ENCODE measurements at places on chromosomes 16 and 17.
A peak's percentile ranks its signal among the peaks of the same experiment; 100 is the strongest.

DNA sequence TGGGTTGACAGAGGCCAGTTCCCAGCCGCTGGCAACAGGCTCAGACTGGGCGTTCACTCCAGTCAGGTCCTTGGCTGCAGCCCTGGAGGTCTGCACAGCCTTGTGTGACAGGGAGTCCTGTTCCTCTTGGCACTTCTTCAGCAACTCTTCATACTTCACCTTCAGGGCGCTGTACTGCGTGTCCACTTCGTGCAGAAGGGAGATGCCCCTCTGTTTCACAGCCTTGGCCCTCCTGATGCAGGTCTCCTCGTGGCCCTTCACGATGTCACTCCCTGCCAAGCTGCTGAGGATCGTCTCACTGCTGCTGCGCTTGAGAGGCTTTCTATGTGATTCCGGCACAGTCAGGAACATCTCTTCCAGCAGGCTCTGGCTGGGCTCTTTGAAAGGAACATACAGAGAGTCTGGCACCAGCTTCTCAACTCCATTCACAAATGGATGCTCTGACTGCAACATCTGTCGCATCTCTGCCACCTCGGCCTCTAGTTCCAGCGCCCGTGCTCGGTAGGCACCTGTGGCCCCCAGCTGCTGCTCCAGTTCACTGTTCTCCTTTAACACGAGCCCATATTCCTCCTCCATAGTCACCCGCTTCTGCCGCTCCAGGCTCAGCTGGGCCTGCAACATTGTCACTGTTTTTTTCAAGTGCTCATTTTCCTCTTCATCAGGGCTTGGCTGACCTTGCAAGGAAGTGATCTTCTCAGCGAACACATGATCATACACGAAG is 27.2 kb downstream of the CDR2 start:
- no peak overlapping the region for H3K4me3 ChIP-seq
- no peaks in the 10 kb centered on the region for H3K4me1 ChIP-seq
- H3K36me3 ChIP-seq: peaks cover 39% of the 10 kb centered on the region
- DNase-seq: no peak

DNA sequence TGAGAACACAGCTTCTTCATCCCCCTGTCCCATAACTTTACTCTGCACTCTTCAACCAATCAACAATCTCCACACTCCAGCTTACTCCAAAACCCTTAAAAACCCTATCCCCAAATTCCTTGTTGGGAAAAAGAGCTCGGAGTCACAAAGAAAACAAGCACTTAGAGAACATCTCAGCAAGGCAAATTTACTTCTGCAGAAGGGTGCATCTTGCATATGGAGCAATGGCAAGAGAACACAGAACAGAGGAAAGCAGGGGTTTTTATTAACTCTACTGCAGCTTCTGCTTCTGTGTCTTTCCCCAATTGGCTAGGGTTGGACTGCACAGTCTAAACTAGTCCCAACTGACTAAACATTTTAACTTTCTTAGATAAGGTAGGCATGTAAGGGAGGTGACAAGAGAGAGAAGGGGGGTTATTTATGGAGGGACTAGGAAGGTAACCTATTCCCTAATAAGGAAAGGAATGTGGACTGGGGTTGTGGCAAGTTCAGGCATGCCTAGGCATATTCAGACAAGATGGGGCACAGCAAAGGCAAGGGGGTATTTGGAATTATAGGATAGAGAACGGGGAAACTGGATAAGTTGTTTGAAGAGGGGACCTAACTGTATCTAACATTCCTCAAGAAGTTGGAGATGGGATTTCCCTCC is 125.5 kb downstream of the CACNG3 start:
- no peak overlapping the region for H3K4me3 ChIP-seq
- H3K27ac ChIP-seq: no peak overlapping the region

DNA sequence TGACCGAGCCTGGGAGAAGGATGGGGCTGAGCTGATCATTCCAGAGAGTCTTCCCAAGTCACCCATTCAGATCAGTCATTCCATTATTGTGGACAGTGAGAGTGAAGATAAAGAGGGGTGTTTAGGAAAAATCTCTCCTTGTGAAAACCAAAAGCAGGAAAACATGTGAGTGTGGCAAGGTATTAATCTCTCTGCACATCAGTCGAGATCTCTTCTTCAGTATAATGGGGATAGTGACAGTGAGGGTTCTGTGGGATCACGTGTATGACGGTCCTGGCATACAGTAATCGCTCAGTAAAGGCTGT is 35.4 kb downstream of the CHD9 start:
- H3K36me3 ChIP-seq: no peaks in the 10 kb centered on the region
- peak overlapping the region; percentile 36 for H3K27ac ChIP-seq
- no peak overlapping the region for H3K4me3 ChIP-seq
- DNase-seq: no peak
- peaks cover 18% of the 10 kb centered on the region for H3K4me1 ChIP-seq
- H3K27me3 ChIP-seq: no peaks in the 10 kb centered on the region

GRCh38 chr17:48181653-48182052 is 74.1 kb downstream of the SNX11 start:
- H3K4me1 ChIP-seq: peaks cover 47% of the 10 kb centered on the region
- peak; percentile 50 for DNase-seq
- H3K36me3 ChIP-seq: no peaks in the 10 kb centered on the region

Data from SJCRH30 (cell line).